Spinal cord (tissue), 10 donors: ENCODE measurements at places on chromosomes 4 and X.

DNA sequence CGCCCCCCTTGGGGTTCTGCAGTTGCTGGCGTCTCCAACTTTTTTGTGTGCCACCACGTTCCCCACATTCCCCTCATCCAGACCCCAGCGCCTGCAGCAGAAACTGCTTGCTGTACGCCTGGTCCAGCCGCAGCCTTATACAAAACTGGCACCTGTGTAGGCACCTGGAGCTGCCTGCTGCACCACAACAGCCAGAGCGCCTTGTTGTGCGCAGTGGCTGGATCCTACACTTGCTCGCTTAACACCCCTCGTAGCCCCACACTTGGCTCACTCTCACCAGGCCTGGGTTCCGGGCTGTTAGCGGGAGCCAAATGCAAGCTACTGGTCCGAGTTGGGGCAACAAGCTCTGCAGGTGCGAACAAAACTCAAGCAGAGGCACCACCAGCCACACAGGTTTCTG, 136.8 kb downstream of the TECRL start:
- DNase-seq: no peak

DNA sequence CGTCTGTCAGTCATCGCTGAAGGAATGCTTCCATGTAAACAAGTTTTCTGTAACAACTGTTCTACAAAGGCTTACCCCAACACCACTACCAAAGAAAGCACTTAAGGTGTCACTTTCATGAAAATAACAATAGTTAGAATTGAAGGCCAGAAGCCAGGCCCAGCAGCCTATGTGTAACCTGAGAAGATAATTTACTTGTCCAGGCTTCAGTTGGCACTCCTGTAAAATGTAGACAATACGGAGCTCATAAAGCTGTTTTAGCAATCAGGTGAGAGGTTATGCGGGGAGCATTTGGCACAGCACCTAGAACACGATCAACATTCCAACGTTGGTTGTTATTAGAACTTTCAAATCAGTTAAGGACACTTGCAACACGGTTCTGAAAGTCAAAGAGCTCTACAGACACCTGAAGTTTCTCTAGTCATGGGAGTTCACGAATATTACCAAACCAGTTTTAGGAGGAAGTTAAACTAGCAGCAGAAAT, 15.7 kb downstream of the ADGRA3 start:
- DNase-seq: no peak

- no peak for DNase-seq
These were observed 1100.9 kb downstream of the RPA4 start for GRCh38 chrX:97984641-97985040.

- no peak for DNase-seq
These were observed 36.6 kb downstream of the MAP7D3 start for GRCh38 chrX:136214551-136214950.

- no peak for DNase-seq
These were observed 12.0 kb downstream of the RPS6KA6 start for GRCh38 chrX:84175958-84176357.

DNA sequence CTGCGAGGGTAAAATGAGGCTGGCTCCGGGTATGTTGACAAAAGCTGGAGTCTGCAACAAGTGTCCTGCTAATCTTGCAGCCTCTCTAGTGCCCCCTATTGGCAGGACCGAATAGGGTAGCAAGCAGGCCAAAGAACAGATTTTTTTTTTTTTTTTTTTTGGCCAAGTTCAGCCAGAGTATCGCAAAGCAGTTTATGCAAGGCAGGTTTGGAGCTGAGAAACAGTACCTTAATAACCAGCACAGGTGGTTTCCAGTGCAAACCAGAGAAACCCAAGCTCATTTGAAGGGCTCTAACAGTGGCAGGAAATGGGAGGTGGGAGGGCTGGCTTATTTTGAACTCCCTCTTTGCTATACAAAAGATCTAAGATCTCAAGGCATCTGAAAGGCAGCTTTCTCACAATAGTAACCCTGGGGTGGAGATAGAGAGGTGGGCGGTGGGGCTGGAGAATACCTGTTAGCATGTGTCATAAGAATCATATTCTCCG, 38.2 kb upstream of the OCIAD2 start:
- DNase-seq: no peak

GRCh38 chr4:82721819-82722423, 76.7 kb downstream of the SCD5 start:
- no peak for DNase-seq

DNA sequence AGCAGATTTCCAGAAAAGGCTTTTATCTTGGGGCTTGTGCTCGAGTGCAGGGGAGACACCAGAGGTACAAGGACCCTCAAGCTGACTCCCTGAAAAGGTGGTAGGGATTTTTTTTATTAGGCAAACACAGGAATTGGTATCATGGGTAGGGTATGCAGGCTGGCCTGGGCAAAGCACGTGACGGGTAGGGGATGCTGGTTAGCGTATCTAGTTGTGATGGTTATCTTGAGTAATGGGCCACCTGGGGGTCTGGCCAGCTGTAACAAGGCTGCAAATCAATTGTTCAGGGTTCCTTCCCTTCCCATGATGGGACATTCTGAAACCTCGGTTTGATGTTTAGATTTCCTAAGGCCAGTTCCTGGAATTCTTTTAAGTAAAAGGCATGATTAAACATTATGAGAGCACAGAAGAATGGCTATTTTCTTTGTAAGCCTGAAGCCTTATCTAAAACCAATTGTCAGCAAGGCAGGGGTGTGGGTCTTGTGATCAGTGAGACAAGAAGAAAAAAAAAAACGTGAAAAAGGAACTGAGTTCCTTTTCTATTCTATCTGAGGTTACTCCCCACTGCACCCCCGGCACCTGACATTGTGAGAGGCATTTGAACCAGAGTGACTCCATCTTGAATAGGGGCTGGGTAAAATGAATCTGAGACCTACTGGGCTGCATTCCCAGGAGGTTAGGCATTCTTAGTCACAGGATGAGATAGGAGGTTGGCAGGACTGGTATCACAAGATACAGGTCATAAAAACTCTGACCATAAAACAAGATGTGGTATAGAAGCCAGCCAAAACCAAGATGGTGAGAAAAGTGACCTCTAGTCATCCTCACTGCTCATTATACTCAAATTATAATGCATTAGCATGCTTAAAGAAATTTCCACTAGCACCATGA, 64.2 kb upstream of the S100G start:
- no peak for DNase-seq

GRCh38 chr4:73821325-73821724, 15.2 kb upstream of the CXCL6 start:
- no peak for DNase-seq

DNA sequence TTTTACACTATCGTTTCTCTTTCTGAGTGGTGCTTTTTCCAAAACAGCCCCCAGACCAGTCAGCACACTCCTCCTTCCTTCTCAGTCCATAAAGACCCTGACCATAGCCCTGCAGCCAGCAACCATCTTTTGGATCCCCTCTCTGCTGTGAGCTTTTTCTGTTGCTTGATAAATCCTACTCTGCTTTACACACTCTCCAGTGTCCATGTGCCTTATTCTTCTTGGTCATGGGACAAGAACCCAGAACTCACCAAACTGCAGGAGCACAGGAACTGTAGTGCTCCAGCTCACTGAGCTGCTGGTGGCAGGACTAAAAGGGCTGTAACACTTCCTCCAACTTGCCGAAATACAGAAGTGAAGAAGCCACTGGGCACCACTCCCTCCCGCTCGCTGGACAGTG, 32.5 kb downstream of the COX18 start:
- DNase-seq: no peak

GRCh38 chr4:170336238-170336775, 246.6 kb upstream of the AADAT start:
- no peak for DNase-seq

GRCh38 chr4:25799522-25799921, 63.3 kb downstream of the SEL1L3 start:
- no peak for DNase-seq

DNA sequence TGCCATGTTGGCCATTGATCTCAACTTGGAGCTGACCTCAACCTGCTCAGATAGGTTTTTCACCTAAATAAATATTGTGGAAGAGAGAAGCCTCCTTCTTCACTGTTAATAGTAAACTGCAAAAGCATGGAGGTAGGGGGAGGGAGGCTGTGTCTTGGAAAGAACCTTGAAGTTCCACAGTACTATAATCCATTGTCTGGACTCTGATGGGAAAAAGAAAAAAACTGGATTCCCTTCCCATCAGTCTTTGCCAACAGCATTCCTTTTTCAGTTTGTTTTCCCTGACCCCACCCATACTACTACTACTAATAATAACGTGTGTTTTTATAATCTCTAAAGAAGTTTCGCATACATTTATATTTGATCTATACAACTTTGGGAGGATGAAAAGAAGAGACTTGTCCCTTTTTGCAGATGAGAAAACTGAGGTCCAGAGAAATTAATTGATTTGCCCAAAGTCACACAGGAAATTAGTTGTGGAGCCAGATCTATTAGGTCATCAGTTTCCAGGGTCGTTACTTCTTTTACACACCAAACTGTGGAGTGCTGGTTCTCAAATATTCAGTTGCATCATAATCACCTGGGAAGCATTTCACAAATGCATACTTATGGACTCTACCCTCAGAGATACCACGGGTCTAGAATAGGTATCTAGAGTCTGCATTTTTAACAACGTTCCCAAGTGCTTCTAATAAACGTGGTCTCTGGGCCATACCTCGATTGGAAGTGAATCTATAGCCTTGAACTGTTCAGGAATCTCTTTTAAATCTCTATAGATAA, 59.1 kb downstream of the LUZP4 start:
- no peak for DNase-seq

- DNase-seq: no peak
These were observed 206.8 kb downstream of the TENM3 start for GRCh38 chr4:182449930-182450439.

GRCh38 chr4:153039542-153040185, 103.5 kb downstream of the FHDC1 start:
- no peak for DNase-seq

DNA sequence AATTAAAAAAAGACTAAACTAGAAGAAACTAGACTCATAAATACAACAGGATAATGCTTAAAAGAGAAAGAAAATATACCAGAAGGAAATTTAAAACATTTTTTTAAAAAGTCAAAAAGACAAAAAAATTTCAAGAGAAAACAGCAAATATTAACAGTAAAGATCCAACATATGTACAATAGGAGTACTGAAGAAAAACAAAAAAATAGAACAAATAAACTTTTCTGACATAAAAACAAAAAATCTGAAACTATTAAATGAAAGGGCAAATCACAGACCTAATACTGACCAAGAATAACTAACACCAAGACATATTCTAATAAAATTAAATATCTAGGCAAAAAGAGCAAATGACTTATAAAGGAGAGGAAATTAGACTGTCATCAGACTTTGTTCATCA, 11.5 kb downstream of the DNAJB14 start:
- DNase-seq: no peak

- no peak for DNase-seq
These were observed 88.4 kb upstream of the SHOX start for GRCh38 chrX:542179-542578.

- DNase-seq: no peak
These were observed 43.9 kb downstream of the ZNF280C start for GRCh38 chrX:130224810-130225209.

DNA sequence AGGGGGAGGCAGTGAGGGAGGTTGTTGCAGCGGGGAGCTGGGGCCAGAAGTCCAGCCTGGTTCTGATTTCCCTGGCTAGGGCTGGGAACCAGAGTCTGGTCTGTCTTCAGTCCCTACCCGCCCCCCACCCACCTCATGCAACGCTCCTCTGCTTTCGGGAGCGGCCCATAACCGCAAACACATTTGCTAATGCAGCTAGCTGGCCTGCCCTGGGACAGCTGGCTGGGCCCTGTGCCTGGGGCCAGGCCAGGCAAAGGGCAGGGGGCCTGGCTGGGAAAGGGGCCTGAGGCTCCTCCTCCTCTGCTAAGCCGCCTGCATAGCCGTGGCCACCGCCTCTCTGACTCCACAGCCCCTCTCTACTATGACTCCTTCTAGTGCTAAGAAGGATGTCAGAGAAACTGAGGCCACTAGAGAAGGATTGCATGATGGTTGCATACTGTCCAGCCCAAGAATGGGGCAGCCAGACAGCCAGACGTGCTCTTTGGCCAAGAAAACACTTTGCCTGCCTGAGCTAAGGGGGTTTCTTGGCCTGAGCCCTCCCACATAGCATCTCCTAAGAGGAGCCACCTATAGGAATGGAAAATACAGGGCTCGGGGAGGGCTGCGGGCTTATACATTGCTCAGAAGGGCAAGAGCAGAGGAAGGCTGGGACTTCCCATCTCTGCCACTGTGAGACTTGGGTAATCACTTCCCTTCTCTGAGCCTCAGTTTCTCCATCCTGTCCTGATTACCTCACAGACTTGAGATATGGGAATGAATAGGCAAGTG, 76.9 kb downstream of the PJA1 start:
- no peak for DNase-seq

- no peak for DNase-seq
These were observed 39.8 kb upstream of the TCEAL2 start for GRCh38 chrX:102085706-102086105.

DNA sequence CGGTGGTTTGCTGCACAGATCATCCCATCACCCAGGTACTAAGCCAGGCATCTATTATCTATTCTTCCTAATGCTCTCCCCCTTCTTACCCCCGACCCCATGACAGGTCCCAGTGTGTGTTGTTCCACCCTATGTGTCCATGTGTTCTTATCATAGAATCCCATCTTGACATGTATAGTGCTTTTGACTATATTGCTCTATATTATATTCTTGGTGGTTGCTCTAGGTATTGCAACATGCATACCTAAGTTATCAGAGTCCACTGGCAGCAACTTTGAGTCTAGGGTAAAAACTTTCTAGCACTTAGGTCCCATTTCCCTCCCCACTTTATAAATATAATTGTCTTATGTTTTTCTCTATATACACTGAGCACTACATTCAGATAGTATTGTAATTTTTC, 170.3 kb downstream of the TBX22 start:
- DNase-seq: no peak

DNA sequence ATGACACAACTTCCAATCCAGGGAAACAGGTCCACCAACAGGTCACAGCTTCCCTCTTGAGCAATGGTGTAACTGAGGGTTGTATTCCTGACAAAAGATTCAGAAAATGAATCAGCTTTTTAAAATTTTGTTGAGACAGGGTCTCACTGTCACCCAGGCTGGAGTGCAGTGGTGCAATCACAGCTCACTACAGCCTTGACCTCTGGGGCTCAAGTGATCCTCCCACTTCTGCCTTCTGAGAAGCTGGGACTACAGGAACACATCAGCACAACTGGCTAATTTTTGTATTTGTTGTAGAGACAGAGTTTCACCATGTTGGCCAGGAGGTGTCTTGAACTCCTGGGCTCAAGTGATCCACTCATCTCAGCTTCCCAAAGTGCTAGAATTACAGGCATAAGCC, 43.7 kb downstream of the SAT1 start:
- DNase-seq: no peak

GRCh38 chr4:76595435-76595834, 160.4 kb downstream of the SHROOM3 start:
- DNase-seq: no peak

- DNase-seq: no peak
These were observed 23.7 kb downstream of the ACSL1 start for GRCh38 chr4:184801781-184802696.
